ENCODE measurements at places on chromosomes 4 and X.

DNA sequence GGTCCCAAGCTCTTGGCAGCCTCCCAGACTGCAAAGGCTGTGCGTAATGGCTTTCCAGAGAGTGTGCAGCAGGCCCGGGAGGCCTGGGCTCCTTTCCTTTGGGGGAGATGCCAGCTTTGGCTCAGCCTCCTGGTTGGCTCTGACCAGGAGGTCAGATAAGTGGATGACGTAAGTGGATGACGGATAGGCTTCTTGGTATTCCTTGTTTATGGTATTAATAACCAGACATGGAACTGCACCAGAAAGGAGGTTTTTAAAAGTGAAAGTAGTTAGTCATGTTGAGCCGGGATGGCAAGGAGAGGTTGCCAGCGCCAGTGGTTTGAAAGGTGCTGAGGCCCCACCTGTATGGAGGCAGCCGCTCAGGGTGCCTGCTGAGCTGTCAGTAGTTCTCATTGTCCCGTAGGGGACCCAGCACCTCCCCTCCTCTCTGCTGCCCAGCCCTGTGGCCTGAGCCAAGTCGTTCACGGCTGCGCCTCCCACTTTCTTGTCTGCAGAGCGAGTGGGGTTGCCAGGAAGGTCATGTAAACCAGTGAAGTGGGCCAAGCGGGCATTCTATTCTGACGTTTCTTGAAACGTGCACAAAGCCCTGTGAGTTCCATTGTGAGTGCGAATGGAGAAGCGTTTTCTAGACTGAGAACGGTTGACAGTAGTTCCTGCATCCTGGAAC is 28.7 kb upstream of the STOX2 start:
- DNase-seq: no peak

DNA sequence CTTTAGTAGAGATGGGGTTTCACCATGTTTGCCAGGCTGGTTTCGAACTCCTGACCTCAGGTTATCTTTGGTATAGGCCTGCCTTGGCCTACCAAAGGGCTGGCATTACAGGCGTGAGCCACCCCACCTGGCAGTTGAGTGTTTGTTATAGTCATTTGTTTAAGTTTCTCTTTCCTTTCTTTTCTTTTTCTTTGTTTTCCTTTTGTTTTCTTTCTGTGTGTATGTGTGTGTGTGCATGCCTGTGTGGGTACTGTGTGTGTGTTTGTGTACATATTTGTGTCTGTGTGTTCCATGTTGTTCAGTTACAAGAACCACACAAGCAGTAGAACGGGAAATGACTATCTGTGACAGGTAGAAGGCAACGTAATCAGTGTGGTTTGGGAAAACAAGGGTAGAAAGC is 624.9 kb downstream of the FSTL5 start:
- no peak for DNase-seq

GRCh38 chr4:142238589-142238988 is 602.2 kb downstream of the IL15 start:
- DNase-seq: no peak

DNA sequence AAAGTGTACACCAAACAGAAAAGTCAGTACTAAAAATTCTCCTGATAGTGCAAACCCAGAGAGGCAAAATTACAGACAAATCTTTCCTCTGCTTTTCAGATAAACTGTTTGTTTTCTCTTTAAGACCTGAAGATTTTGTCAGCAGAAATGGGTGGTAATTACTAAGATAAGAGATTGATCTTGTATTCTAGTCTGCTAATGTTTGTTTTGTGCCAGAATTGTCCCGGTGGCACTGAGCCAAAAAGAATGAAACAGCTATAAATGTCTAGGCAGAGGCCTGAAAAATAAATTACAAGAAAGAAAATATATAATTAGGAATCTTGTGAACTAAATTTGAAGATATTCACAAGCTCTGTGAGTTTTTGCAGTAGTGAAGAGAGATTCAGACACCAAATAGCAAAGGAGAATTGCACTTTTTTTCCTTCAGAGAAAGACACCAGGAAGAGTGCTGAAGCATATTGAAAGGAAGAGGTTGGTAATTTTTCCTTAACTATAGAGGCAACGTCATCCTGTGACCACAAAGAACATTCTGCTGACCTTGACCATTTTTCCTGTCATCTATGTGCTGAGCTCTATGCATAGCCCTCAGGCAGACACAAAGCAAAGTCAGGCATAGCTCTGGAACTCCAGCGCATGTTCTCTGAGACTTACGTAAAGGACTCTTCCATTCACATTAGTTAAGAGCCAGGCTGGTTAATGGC is 314.5 kb upstream of the RASGEF1B start:
- no peak for DNase-seq

DNA sequence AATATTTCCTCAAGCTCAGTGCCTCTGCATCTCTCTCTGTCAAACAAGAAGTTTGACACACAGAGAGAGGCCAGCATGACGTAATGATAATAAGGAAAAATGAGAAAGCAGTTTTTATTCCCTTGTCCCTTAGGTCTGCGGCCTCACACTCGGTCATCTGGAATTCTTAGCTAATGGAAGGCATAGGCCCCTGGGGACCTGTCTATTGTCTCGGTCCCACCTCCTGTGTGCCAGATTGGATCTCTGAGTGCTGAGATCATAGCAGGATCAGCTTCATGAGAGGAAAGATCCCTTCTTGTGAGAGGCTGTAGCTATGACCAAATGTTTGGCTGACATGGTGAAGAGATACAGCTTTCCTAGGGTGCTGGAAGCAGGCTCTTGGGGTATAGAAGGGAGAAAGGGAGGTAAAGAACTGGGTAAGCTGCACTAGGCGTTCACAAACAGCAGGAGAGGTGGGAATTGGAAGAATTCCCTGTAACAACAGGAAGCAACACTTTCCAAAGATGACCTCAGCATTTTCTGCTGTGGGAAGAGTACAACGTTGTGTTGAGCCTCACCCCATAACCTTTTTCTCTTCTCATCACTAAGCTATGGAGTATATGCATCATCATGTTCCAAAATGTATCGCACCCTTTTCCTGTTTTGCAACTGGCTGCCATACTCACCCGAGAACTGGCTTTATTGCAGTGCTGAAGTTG is 20.2 kb downstream of the TMEM31 start:
- DNase-seq: no peak

- DNase-seq: no peak
These were observed 12.5 kb downstream of the HPF1 start for GRCh38 chr4:169745291-169745690.

DNA sequence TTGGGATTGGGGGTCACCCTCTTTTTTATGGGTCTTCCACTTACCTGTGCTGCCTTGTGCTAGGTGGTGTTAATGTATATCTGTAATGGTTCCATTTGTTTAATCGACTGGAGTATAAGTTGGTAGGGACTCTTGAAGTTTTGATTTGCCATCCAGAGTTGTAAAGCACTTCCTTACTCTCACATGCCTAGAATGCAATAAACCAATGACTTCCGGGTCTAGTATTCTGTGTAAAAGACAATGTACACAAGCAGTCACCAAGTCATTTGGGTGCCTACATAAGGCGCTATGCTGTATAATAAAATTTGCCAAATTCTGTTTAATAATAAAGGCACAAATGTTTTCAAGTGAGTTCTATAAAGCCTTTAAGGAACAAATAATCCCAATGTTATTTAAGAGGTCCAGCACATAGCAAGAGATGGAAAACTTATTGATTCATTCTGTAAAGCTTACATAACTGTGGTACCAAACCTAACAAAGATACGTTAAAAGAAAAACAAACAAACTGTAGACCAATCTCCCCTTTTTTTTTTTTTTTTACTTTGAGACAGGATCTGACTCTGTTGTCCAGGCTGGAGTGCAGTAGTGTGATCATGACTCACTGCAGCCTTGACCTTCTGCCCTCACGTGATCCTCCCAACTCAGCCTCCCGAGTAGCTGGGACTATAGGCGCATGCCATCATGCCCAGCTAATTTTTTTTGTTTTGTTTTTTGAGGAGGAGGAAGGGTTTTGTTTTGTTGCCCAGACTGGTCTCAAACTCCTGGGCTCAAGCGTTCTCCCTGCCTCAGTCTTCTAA is 41.5 kb upstream of the HPRT1 start:
- DNase-seq: no peak

- DNase-seq: no peak
These were observed 457.4 kb upstream of the PCDH10 start for GRCh38 chr4:132691668-132692067.

DNA sequence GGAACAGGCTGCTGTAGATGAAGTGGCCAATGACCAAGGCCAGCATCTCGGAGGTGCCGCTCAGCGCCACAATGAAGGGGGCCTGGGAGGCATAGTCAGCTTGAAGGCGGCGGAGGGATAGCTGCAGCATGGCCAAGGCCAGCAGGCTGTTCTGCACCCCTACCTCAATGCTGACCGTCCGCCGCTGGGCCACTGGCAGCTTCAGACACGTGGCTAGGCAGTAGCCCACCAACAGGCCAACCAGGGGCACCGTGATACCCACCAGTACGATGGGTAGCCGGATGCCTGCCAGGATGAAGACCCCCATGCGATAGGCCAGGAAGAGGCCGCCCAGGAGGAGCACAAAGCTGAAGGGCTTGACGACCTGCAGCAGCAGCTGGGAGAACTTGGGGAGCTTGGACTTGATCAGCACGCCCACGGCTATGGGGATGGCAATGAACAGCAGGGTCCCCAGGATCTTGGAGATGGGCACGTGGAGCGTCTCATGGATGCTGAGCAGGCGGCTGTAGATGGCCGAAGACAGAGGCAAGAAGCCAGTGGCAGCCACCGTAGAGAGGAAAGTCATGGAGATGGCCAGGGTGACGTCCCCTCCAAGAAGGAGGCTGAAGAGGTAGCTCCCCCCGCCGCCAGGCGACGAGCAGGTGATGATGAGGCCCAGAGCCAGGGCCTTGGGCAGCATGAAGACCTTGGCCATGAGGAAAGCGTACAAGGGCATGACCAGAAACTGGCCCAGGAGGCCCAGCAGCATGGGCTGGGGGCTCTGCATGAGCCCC is 1.3 kb upstream of the UBL4A start:
- no peak for DNase-seq

GRCh38 chrX:67648361-67648760 is 104.5 kb downstream of the AR start:
- no peak for DNase-seq

DNA sequence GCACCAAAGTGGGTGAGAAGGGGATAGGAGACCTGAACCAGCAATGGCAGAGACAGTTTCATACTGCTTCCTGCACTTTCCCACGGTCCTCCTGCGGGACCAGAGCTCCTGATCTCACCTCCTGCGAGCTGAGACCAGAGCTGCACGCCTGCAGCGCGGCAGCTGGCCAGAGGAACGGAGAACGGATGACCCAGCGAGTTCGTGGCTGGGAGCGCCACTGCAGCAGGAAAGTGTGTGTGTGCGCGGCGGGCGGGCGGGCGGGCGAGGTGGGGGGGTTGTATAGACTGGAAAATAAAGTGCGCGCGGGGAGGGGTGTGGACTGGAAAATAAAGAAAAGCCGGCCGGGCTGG is 16.5 kb downstream of the MCF2 start:
- DNase-seq: no peak

DNA sequence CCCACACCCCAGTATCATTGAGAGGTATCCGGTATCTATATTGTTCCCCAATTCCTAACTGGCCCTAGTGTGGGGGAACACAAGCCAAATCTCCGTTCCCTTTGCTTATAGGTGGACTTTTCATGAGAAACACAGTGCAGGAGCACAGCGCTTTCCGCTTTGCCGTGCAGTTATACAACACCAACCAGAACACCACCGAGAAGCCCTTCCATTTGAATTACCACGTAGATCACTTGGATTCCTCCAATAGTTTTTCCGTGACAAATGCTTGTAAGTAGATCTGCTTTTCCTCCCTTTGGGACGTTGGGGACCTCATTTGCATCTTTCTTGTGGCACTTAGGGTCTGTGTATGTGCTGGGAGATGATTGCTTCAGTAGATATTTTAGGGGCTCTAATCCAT is 1.6 kb downstream of the GRIA3 start:
- no peak for DNase-seq

GRCh38 chr4:66284991-66285451 is 614.7 kb upstream of the EPHA5 start:
- no peak for DNase-seq

DNA sequence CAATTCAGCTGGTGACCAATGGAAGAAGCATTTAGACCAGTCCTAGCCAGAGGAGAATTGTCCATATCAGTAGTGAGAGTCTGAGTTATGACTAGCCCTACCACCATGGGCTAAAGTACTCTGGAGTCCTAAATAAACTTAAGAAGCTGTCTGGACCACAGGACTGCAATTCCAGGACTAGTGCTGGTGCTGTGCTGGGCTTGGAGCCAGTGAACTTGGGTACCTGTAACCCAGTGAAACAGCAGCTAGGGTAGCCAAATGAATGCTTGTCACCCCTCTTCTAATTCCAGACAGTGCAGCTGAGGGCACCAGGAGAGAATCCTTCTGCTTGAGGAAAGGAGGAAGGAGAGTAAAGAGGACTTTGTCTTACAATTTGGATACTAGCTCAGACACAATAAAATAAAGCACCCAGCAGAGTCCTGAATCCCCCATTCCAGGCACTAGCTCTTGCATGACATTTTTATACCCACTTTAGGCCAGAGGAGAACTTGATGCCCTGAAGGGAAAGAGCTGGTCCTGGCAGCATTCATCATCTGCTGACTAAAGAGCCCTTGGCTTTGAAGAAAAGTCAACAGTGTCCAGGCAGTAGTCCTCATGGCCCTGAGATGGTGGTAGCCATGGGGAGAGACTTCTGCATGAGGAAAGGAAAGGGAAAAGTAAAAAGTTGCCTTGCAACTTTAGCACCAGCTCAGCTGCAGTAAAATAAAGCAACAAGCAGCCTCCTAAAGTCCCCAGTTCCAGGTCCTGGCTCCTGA is 2675.7 kb downstream of the PCDH7 start:
- DNase-seq: no peak

- no peak for DNase-seq
These were observed 17.5 kb downstream of the STX18 start for GRCh38 chr4:4524364-4524763.

DNA sequence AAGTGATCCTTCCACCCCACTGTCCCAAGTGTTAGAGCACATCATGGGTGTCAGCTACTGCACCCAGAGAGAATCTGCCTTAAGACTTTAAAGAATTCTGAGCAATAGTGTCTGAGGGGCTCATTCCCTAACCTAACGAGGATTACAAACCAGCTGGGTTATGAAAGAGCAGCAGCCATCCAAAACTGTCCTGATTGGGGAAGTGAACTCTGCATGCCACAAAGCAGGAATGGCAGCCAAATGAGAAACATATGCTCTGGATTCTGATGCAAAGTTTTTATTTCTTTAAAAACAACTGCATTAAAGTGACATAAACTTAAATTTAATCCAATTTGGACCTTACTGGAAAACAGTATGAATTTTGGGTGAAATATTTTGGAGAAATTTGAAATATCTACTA is 103.2 kb downstream of the ANXA3 start:
- DNase-seq: no peak

DNA sequence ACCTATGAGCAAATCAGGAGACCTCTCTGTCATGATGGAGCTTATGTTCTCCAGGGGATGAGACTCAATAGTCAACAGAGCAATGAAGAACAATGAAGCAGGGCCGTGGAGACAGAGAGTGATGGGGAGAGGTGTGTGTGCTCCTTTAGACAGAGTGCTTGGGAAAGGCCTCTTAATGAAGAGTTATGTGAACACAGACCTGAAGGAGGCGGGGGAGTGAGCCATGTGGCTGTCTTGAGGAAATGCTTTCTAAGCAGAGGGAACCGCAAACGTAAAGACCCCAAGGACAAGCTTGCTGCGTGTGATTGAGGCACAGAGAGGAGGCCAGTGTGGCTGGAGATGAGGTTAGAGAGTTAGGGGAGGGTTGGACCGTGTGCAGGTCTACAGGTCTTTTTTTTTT is 53.1 kb downstream of the CHRNA9 start:
- DNase-seq: no peak
